ENCODE measurements at places on chromosomes 12 and 14.

DNA sequence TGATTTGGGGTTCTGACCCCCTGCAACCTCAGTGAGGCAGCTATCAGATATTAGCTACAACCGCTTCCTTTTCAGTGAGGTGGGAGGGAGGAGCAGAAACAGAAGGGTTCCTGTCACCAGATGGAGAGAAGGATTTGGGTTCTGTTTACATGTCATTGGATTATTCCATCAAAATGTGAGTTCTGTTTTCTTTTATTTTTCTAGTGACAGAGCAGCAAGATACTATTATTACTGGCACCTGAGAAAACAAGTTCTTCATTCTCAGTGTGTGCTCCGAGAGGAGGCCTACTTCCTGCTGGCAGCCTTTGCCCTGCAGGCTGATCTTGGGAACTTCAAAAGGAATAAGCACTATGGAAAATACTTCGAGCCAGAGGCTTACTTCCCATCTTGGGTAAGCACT, 52.8 kb downstream of the FRMD6 start:
- no peak for DNase-seq

- DNase-seq: no peak
Observed at GRCh38 chr14:106500571-106500970, 974.2 kb downstream of the TMEM121 start.

- DNase-seq: no peak
Observed at GRCh38 chr12:60415351-60415750, 819.5 kb downstream of the SLC16A7 start.

GRCh38 chr12:41293011-41293410, 104.9 kb downstream of the PDZRN4 start:
- no peak for DNase-seq

DNA sequence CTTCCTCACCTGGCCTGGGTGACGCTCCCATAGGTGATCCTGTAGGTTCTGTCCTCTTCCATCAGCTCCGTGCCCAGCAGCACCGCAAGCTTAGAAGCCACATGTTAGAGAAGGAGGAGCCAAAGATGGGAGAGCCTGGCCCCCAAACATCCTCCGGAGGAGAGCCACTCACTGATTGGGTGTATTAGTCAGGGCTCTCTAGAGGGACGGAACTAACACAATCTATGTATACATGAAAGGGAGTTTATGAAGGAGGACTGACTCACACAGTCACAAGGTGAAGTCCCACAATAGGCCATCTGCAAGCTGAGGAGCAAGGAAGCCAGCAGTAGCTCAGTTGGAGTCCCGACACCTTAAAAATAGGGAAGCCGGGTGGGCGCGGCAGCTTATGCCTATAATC, 1273.1 kb upstream of the TMEM132C start:
- DNase-seq: no peak

- no peak for DNase-seq
Observed at GRCh38 chr12:16158050-16158449, 119.4 kb downstream of the SLC15A5 start.

GRCh38 chr12:111201036-111201435, 167.9 kb downstream of the PHETA1 start:
- DNase-seq: peak; percentile 27

GRCh38 chr12:47808050-47808449, 11.7 kb downstream of the HDAC7 start:
- no peak for DNase-seq

DNA sequence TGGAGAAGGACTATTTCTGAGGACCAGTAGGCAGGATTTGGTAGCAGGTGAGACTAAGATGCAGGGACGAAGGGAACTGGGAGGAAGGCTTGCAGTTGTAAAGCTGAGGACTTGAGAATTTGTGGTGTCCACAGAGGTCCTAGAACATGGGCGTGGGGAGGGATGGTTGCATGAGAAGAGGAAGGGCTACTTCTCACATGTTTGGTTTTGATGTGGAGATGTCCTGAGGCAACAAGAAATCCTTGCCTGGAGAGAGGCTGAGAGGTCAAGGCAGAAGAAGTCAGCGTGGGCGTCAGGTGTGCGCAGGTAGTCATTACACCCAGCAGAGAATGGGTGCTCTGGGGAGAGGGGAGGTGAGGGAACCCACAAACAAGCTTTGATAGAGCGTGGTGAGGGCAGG, 5.7 kb upstream of the RABGGTA start:
- DNase-seq: no peak

Measured in NCI-H1417 treated with DMSO at 0.1 percent for 48 hours (cell line).